Adipocyte (in vitro differentiated cells): ENCODE measurements at places on chromosomes 13 and 19.

- DNase-seq: no peak
These were observed 41.7 kb downstream of the ZIC5 start for GRCh38 chr13:99929866-99930265.

GRCh38 chr19:10812196-10812595, 23.8 kb downstream of the TMED1 start:
- DNase-seq: no peak

DNA sequence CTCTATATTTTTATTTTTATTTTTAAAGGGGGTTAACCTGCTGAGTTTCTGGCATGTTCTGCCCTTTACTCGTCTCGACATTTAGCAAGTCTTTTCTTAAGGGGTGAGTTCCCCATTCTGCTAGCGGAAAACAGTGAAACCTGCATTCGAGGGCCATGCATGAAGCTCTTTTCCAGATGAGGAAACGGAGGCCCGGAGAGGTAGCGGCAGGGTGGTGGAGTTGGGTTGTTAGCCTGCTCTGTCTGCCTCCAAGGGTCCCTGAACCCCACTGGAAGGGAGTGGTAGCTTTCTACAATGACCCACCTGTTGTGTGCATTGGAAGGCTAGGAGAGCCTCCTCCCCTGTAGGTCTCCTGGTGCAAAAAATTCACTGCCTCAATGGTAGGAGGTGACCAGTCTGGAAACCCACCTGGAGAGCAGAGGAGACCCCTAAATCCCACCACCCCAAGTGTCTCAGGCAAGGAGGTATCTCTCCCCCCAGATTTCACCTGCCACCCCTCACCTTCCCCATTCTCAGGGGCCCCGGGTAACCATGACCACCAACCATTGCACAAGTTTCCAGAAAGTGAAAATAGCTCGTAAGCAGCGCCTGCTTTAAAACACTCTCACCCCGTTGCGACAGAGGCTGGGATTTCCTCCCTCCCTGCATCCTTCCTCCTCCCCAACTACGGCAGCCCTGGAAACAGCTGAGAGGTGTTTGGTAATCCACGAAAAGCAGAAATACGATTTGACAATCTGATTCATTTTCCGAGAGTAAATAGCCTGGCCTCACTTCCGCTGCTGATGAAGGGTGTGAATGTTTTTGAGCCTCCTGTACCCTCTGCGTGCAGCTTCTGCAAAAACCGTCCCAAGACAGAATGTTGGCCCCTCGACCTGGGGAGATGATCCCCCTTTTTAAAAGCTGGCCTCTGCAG, 3.5 kb downstream of the KLF2 start:
- peak; percentile 69 for DNase-seq

- DNase-seq: peak; percentile 49
These were observed 139.6 kb downstream of the CACNA1A start for GRCh38 chr19:13366529-13367143.

DNA sequence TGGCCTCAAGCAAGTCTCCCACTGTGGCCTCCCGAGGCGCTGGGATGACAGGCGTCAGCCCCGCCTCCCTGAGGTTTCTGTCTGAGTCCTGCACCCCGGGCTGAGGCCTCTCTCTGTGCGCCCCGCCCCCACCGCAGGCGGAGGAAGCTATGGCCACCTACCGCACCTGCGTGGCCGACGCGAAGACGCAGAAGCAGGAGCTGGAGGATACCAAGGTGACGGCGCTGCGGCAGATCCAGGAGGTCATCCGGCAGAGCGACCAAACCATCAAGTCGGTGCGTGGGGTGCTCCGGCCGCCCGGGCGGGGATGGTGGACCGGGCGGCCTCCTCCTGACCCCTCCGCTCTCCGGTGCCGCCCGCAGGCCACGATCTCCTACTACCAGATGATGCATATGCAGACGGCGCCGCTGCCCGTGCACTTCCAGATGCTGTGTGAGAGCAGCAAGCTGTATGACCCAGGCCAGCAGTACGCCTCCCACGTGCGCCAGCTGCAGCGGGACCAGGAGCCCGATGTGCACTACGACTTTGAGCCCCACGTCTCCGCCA, 12.7 kb downstream of the ARHGAP45 start:
- no peak for DNase-seq
